ENCODE measurements at places on chromosomes 4 and X.
A peak's percentile ranks its signal among the peaks of the same experiment; 100 is the strongest.

GRCh38 chrX:17370191-17370590, 4.8 kb upstream of the NHS start:
- DNase-seq: no peak

GRCh38 chrX:111695297-111695880, 14.4 kb downstream of the ALG13 start:
- no peak for DNase-seq

DNA sequence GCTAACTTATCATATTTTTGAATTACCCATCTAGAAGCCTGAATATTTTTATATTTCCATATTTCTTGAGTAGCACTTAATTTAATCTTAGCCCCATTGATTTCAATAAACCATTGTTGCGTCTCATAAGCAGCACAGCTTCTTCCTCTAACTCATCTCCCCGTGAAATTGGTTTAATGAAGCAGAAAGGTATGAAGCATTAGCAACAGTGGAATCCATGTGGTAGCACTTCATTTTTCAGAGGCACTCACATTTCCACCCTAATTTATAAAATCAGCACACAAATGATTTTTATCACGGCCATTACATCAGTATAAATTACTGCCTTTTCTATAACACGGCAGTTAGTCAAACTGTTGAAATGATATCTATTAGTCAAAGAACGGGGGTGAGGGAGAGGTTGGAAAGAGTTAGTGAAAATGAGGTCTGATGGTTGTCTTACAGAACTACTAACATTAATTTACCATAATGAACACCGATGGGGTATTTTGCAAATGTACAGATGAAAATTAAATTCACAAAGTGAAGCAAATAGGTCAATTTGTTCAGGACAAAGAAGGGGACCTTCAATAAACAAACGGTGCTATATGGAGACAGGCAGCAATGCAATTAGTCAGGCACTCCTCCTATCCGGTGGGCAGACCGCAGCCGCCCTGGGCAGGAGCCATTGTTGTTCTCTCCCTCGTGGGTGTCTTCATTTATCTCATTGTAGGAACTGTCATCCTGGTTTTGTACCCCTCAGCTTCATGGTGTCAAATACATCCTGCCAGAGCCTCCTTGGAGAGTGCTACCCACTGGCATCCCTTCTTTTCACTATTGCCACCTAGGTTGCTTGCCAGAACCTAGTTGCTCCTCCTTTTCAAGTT, 205.7 kb downstream of the SOX3 start:
- DNase-seq: no peak

GRCh38 chr4:118836301-118837120, 585 bp upstream of the SEC24D start:
- DNase-seq: peak; percentile 60

DNA sequence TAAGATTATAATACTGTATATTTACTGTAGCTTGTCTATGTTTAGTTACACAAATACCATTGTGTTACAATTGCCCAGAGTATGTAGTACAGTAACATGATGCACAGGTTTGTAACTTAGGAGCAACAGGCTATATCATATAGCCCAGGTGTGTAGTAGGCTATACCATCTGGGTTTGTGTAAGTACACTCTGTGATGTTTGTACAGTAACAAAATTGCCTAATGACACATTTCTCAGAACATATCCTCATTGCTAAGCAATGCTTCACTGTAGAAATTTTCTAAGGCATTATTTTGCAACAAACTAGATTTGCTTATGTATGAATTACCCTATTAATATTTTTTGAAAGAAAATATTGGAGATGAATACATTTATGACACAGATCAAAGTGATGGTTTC, 1390.9 kb downstream of the C4orf33 start:
- no peak for DNase-seq

GRCh38 chr4:139297001-139297410, 4.3 kb upstream of the NAA15 start:
- DNase-seq: no peak

GRCh38 chrX:14228611-14229010, 198.9 kb upstream of the GEMIN8 start:
- no peak for DNase-seq

GRCh38 chr4:11436084-11436483, 7.4 kb upstream of the HS3ST1 start:
- no peak for DNase-seq

DNA sequence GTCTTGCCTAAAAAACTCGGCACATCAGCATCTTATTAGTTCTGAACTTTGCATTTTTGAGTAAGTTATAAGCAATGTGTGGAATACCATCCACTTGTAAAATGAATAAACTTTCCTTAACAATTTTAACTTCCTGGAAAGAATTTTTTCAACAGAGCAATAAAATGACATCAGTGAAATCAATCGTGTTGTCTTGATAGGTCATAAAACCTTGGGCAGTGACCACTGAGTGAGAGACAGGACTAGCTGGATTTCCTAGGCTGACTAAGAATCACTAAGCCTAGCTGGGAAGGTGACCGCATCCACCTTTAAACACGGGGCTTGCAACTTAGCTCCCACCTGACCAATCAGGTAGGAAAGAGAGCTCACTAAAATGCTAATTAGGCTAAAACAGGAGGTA, 403.0 kb upstream of the CNKSR2 start:
- no peak for DNase-seq

DNA sequence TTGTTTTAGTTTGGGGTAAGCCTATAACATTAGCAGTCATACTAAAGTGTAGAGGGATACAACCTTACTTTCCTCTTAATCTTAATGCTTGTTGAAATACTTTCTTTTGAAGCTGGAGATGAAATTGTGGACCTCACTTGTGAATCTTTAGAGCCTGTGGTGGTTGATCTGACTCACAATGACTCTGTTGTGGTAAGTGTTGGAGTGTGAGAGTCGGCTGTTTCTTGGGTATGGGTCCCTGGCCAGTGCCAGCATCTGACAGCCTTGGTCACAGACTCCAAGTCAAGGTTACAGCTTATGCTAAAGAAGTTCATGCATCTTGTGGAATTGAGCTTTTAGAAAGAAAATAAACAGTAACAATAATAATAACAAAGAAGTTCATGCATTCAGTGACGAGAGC, 31.6 kb downstream of the RNF4 start:
- no peak for DNase-seq

DNA sequence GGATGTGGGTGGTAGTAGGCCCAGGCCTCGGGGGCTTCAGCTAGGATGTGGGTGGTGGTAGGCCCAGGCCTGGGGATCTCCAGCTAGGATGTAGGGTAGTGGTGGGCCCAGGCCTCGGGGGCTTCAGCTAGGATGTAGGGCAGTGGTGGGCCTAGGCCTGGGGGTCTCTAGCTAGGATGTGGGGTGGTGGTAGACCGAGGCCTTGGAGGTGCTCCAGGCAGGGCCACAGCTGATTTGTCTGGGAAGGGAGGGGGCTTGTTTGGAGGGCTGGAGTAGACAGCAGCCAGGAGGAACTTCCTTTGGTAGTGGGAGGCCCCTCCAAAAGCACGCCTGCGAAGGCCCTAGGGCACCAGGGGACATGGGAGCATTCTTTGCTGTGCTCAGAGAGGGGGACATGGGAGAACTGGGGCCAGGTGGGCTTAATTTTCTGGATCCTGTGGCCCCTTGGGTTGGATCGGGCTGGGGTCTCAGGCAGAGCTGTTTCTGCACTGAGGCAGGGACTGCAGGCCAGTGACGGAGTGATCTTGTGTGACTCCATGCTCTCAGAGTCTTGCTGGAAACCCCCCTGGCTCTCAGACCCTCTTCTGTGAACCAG, 3.3 kb upstream of the SPON2 start:
- DNase-seq: no peak

- no peak for DNase-seq
These were observed 14.6 kb downstream of the SERPINA7 start for GRCh38 chrX:106023947-106024346.

- no peak for DNase-seq
These were observed 829.3 kb upstream of the LCORL start for GRCh38 chr4:18850867-18851266.

DNA sequence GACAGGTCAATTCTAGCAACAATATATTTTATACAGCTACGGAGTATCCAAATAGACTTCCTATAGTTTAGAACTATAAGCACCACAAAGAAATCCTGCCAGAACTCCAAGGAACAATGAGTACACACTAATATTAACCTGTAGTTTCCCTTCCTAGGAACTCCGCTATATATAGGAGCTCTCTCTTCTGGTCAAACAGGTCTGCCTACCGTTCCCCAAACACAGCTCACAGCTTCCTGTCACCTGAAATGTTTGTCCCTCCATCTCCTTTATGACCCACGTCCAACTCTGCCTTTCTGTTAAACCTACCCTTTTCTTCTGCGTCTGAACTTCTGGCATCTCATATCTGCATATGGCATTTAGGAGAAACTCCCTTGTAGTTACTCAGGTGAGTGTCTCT, 10.5 kb upstream of the GJB1 start:
- no peak for DNase-seq

- DNase-seq: no peak
These were observed 2.0 kb downstream of the FGFBP1 start for GRCh38 chr4:15936495-15936894.

DNA sequence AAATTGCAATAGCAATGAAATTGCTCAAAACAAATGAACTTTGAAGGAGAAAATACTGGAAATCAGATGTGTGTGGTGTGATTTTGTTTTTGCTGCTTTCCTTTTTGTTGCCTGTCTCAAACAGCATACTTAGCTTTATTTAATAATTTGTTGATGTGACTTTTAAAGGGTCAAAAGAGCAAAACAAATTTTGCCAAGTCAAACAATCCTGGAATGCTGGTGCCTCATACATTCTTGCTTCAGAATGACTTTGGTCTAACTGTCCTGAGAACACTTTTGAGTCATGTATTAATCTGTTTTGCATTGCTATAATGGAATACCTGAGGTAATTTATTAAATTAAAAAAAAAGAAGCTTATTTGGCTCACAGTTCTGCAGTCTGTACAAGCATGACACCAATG, 3.4 kb downstream of the PF4V1 start:
- DNase-seq: no peak

GRCh38 chrX:40402831-40403533, 177.8 kb upstream of the ATP6AP2 start:
- DNase-seq: no peak

GRCh38 chr4:87911252-87911774, 64.2 kb upstream of the SPP1 start:
- no peak for DNase-seq

DNA sequence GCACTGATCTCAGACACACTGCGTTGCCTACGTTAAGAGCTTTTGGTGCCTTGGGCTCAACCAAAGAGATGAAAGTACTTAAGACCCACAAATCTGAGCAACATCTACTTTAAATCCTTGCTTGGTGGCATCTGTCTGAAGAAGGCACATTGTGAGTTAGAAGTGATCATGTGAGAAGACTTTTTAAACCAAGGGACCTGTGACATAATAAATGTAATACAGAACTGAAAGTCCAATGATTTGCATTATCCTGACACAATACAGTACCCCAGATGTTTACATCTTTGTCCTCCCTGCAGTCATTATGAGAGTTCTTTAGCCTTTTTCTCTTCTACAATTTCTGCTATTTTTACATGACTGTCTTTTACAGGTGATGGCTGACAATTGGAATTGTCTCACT, 96.7 kb upstream of the FTHL17 start:
- no peak for DNase-seq

DNA sequence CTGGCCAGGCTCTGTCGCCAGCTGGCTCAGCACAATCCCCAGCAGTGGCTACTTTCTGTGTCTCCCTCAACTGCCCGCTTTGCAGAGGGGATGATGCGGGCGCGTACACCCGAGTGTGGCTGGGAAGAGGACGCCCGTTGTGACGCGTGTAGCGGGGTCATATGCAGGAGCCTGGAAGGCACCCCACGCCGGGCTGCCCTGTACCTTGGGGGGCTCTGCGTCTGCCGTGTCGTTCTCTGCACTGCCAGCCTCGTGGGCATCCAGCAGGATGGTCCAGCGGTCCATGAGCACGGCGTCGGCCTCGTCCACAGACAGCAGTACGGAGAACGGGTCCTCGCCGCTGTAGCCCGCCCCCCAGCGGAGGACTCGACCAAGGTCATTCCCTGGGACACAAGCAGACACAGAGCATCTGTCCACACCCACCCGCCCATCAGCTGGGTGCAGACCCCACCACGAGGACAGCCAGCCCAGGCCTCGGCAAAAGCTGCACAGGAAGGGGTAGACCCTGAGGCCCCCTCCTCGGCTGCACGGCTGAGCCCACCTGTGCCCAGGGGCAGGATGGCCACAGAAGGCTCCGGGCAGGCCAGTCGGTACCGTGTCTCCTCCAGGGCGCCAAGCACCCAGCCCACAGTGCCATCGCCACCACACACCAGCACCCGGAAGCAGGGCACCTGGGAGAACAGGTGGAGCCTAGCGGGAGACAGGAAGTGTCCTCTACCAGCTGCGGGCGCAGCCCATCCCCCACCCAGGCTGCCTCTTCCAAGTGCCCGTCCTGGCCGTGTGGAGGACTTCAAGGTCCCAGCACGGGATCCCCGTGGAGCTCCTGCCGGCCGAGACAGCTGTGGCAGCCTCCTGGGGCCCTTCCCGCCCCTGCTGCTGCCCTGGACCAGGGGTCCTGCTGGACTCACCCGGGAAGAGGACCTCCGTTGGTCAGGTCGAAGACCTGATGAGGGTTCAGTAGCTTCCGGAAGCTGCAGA, 10.8 kb downstream of the DGKQ start:
- no peak for DNase-seq

GRCh38 chr4:7928711-7929110, 10.9 kb downstream of the AFAP1 start:
- no peak for DNase-seq

DNA sequence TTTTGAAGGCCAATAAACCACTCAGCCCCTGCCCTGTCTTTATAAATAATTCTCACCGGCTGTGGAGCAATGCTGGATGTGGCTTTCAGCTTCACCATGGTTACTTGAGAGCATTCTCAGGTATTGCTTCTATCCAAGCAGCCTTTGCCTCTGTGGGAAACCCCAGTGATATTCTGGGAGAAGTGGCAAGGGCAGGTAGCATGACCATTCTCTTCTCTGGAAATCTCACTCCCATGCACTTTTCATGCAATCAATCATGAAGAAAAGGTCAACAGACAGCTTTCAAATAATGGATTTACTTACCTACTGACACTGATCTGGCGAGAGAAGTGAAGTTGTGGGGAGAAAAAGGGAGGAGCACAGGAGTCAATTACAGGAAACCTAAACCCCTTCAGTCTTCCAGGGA, 49.5 kb downstream of the UNC5C start:
- no peak for DNase-seq

DNA sequence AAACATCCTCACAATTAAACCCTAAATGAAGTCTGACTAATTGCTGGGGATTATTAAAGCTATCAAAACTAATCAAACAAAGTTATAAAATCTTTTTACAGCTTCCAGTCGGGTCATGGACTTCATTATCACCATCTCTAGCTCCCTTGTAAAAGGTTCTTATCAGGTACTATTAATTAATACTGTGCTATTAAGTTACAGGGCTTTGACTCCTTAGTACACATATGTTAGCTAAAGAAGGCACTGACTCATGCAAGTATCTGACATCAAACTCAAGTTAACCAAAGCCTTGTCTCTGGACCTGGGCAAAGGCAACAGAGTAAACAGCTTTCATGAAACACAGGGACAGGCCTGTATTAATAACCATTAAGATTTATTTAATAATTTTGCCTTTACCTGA, 7.9 kb upstream of the ADH4 start:
- DNase-seq: no peak
